ENCODE measurements at places on chromosomes 7 and 10. TPM values are rescaled to one million over a fixed set of nuclear protein-coding genes. Genes with fewer than 3 reads are reported as not detected.

The TNKS2 gene
- total RNA-seq, result 51.7 TPM

The CCDC3 gene
- 114 TPM for total RNA-seq

The DDC gene
- not detected for total RNA-seq

The ZNF365 gene
- 0.18 TPM for total RNA-seq

The PMS2 gene
- 9.9 TPM for total RNA-seq

The AGR3 gene
- total RNA-seq, result not detected

The NMT2 gene
- 29.9 TPM for total RNA-seq

The TRIM73 gene
- total RNA-seq, result 8.7 TPM

The SH2B2 gene
- total RNA-seq, result 9.9 TPM

The CADPS2 gene
- 11.0 TPM for total RNA-seq

The SLC26A4 gene
- 3.2 TPM for total RNA-seq

The ATOH7 gene
- total RNA-seq, result 0.22 TPM

The SUPV3L1 gene
- 22.7 TPM for total RNA-seq

The METTL27 gene
- 6.2 TPM for total RNA-seq

The ZNF33B gene
- 19.5 TPM for total RNA-seq

The PRSS37 gene
- not detected for total RNA-seq

The TRPV5 gene
- 0.22 TPM for total RNA-seq

The CD36 gene
- total RNA-seq, result 208 TPM

The PPP1R9A gene
- 47.9 TPM for total RNA-seq

The CRTAC1 gene
- total RNA-seq, result 23.0 TPM

The RET gene
- 0.80 TPM for total RNA-seq

The NAT16 gene
- not detected for total RNA-seq

The THSD7A gene
- total RNA-seq, result 30.9 TPM

The TLX1 gene
- total RNA-seq, result not detected

The NPFFR1 gene
- 4.8 TPM for total RNA-seq

The NYAP1 gene
- total RNA-seq, result 9.1 TPM

The TMEM213 gene
- total RNA-seq, result not detected

The MARVELD1 gene
- total RNA-seq, result 59.5 TPM

The TEX47 gene
- not detected for total RNA-seq

The TRIM50 gene
- 0.71 TPM for total RNA-seq

The GIMAP1 gene
- 8.5 TPM for total RNA-seq

The SLC26A5 gene
- total RNA-seq, result 0.71 TPM

The GPR37 gene
- 0.13 TPM for total RNA-seq

The STK31 gene
- total RNA-seq, result 1.8 TPM

The FKBP9 gene
- 150 TPM for total RNA-seq

The FOXI2 gene
- 0.40 TPM for total RNA-seq

Data from sciatic nerve (tissue), 2 donors.